Umbilical cord (tissue), 2 donors: ENCODE measurements at places on chromosomes 2 and 18. TPM values are rescaled to one million over a fixed set of nuclear protein-coding genes. Genes with fewer than 3 reads are reported as not detected.

DNA sequence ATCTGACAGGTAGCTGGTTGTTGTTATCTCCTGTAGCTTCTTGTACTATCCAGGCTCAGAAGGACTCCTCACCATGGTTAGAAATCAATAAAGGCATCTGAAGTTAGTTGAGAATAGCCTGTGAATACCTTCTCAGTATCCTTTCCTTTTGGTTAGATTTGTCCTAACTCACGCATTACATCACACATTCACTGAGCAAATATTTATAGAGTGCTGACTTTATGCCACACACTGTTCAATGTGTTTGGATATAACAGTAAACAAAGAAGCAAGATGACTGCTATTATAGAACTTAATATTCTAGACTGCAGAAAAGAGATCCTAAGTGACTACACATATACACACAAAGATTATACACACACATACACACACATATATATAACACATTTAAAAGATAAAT lies 889.9 kb upstream of the CHAC2 start:
- DNase-seq: no peak

DNA sequence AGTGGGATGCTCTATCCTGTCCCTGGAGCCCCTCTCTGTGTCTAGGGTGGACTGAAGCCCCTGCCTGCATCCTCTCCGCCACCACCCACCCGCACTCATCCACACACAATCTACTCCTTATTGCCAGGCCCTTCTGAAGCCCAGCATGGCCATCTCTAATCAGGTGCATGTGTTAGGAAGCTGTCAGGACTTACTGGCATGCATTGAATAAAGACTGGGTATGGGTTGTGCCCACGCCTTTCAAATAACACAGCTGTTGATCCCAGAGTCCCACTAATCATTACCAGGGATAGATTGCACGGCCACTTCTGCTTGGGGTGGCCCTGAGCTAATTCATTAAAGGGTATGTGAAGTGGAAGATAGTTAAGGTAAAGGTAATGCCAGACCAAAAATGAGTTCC lies 88.4 kb downstream of the CABLES1 start:
- no peak for DNase-seq

The PSMA8 gene
- 6.3 TPM for total RNA-seq

DNA sequence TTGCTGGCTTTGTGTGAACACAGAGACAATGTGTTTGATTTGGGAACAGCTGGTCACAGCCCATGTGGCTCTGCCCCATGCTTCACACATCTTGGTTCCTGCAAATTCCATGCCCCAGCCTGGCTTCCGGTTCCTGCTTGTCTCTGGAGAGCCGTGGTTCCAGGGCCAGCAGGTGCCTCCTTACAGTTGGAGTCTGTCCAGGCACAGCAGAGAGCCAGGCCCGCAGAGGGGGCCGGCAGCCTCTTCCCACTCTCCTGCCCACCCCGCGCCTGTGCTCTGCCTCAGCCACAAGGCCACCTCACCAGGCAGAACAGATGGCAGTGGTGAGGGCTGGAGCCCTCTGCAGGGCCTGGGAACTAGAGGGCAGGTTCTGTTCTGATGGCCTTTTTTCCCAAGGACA lies 81.5 kb downstream of the LDLRAD4 start:
- DNase-seq: no peak

The MC5R gene
- total RNA-seq: 1.7 TPM

The MTHFD2 gene
- total RNA-seq: 45.3 TPM

- DNase-seq: no peak
These were observed 104.8 kb downstream of the SP100 start for GRCh38 chr2:230520875-230521155.

DNA sequence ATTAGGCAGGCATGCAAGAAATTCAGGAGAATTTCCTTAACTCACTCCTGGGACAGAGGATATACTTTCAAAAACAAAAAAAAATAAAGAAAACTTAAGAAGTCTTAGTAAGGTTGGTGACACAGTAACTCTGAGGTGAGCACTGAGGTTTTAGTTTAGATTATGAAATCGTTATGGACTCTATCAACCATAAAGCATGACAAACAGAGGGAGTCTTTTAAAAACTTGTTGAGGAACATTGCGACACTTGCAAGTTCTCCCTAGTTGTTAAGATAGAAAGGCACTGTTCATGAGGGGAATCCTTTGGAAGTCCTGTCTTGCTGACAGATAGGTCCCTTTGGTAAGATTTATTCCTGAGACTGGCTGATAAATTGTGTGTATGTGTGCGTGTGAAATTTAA lies 194.3 kb upstream of the ERBB4 start:
- DNase-seq: no peak

GRCh38 chr2:16478434-16479210 lies 187.0 kb downstream of the CYRIA start:
- no peak for DNase-seq

DNA sequence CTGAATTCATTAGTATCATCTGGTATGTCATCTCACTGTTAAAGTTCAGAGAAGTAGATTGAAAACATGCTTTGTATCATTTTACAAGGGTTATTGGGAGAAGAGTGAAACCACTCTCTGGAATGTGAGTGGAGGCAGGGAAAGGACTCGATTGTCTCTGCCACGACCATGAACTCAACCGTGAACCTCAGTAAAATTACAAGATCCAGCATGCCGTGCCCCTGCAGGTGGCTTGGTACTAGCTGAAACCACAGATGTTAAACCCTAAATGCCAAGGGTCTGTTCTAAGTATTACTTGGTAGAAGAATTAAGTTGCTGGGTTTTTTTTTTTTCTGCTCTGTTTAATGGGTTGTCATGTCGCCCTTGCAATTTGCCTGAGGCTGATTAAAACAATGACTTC lies 197.2 kb downstream of the MYO3B start:
- no peak for DNase-seq

The CCBE1 gene
- total RNA-seq: 2.4 TPM

DNA sequence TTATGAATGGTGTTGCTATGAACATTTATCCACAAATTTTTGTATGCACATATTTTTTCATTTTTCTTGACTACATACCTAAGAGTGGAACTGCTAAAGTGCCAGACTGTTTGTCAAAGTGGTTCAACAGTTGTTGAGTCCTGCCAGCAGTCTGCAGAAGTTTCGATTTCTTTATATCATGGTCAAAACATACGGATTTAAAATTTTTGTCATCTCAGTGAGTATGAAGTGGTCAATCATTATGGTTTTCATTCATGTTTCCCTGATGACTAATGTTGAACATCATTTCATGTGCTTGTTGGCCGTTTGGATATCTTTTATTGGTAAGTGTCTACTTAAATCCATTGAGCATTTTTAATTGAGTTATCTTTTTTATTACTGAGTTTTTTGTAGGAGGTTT lies 39.2 kb downstream of the CCDC138 start:
- DNase-seq: no peak

The DYNAP gene
- 7.0 TPM for total RNA-seq

The ALPG gene
- total RNA-seq: not detected

The SNRNP27 gene
- total RNA-seq: 62.1 TPM

DNA sequence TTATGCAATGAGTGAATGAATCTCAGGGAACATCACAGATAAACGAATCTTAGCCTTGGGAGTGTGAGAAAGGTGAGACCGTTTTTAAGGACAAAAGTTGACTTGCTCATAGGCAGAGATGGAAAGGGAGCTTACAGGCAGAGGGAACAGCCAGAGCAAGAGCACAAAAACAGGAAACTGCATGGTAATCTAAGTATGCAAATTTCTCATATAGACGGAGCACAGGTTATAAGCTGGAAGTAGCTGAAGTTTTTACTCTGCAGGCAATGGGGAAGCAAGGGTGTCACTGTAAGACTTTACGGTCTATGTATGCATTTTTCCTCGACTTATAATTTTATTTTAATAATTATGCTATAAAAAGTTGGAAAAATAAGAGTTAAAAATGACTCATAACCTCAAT lies 44.8 kb upstream of the STRN start:
- DNase-seq: no peak

DNA sequence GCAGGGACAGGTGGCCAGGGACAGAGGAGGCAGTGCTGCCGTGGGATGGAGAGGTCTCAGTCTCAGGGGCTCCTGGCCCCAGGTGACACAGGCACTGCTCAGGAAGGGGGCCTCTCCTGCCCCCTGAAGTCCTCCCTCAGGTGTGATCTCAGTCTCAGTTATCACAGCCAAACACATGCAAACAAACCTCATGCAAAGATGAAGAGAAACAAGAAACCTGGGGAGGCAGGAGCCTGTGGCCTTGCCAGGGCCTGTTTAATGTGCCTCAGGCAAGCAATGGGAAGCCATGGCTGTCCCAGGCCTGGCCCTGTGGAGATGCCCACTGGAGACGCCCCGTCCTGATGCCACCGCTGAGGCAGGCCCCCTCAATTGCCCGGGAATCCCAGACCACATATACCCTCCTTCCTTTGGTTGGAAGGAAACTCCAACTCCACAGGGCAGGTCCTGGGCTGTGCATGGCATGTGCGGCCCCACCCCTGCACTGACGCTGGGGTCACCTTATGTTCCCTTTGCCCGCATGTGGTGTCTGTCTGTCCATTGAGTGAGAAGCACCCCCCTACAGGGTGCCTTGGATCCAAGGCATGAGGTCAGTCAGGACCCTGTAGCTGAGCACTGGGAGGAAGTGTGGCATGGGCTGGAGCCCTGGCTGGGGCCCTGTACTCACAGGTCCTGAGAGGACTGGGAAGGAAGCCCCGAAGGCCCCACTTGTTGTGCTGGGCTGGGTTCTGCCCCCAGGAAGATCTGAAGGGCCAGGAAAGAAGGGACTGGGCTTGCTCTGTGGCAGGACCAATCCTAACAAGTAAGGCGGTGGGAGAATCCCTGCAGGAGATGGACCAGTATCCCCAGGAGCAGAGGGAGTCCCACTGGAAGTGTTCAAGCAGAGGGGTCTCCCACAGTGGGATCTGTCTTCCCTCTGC lies 68.8 kb upstream of the RAB6C start:
- DNase-seq: no peak

The POTEC gene
- 0.72 TPM for total RNA-seq

DNA sequence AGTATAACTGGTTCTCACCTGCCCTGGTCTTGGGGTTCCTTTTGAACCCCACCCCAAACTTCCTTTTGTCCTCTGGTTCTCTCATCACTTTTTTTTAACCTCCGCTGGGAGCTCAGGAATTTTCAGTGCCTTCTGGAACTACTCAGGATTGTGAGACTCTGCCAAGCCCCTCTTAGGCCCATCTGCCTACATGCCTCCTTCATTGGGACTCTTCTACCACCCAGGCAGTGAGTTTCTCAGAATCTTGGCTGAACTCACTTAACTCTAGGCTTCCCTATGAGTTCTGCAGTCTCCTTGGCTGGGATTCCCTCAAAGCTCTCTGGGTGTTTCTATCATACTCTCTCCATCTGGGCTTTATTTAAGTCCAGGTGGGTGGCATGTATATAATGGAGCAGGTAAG lies 86.3 kb downstream of the MDH1 start:
- DNase-seq: no peak

- DNase-seq: peak; percentile 42
These were observed 1.1 kb upstream of the MTA3 start for GRCh38 chr2:42567364-42567763.

GRCh38 chr2:148969659-148970061 lies 68.8 kb upstream of the LYPD6B start:
- peak; percentile 13 for DNase-seq

The OR6B2 gene
- 1.7 TPM for total RNA-seq

DNA sequence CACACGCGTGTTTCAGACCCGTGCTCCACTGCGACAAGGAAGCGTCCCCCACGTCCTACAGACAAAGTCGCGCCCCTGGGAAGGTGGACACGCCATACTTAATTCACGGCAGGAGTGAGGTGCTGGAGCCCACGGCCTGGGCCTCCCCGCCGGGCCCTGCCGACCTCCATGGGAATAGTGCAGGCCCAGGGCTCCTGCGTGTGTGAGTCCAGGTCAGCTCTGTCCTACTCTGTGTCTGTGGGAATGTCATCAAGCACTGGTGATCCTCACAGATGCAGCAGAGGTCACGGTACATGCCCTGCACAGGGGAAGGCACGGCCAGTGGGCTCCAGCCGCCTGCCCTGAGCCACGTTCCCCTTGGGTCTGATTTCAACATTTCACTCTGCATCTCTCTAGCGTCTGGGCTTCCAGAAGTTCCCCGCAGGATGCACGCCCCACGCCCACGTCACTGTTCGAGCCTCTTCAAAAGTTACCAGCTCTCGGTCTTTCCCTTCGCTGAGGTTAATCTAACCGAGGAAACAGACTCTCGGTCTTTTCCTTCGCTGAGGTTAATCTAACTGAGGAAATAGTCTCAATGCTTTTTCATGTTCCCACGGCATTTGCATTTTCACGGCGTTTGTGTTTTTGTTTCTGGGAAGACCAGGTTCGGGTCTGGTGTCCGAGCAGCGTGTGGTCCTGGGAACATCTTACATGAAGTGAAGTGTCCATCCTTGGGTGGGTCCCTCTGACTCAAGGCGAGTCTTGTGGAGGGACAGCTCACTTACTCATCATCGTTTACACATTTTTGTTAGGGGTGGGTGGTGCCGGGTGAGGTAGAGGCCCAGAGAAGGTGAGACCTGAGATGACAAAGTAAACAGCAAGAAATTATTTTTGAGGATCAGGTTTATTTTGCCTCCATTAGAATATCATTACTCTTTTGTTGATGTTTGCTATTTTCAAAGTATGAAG lies 157.3 kb upstream of the ALKAL2 start:
- DNase-seq: no peak

GRCh38 chr2:133371286-133371685 lies 197.0 kb downstream of the NCKAP5 start:
- no peak for DNase-seq

GRCh38 chr2:28602751-28603639 lies 107.1 kb downstream of the PLB1 start:
- no peak for DNase-seq

The CROCC2 gene
- 3.1 TPM for total RNA-seq

- no peak for DNase-seq
These were observed 8.5 kb downstream of the FMNL2 start for GRCh38 chr2:152343426-152343825.

The C2orf66 gene
- total RNA-seq: 0.48 TPM

DNA sequence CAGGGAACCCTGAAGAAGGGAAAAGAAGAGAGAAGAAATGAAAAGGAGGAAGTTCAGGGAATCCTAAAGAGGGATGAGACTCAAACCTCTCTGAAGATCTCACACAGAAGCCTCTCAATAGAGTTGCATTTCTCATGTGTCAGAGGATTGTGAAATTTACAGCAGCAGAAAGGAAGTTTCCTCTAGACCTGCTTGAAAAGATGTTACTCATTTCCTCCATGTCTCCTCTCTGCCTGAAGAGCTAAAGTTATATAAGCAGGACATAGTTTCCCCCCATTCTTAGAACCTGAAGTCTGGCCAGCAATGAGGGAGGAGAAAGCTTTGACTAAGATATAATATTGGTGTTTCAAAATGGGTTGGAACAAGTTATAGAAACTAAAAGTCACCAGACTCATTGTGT lies 1155.6 kb downstream of the LRP1B start:
- DNase-seq: no peak

DNA sequence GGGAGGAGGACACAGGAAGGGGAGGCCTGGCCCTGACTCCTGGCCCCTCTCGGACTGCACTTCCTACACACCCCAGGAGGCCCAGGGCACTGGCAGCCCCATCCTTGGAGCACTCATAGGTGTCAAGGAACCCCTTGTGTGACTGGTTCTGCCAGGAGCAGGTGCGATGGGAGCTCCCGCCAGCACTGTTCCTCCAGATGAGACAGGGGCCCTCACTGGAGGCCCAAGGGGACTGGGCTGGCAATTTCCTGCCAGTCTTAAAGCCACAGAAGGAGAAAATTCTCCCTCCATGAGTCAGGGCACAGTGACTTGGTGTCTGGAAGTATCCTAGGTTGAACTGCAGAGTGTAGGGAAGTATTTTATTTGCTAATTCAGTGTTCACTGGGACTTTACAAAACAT lies 42.8 kb upstream of the MAL start:
- peak; percentile 7 for DNase-seq

The HPCAL1 gene
- 7.9 TPM for total RNA-seq

The NETO1 gene
- 9.1 TPM for total RNA-seq

The PROC gene
- total RNA-seq: 3.6 TPM

The KIF1A gene
- total RNA-seq: 2.2 TPM

- no peak for DNase-seq
These were observed 76.9 kb downstream of the TWIST2 start for GRCh38 chr2:238924796-238925195.
